M059J (cell line): ENCODE measurements at places on chromosomes 7 and 10.

DNA sequence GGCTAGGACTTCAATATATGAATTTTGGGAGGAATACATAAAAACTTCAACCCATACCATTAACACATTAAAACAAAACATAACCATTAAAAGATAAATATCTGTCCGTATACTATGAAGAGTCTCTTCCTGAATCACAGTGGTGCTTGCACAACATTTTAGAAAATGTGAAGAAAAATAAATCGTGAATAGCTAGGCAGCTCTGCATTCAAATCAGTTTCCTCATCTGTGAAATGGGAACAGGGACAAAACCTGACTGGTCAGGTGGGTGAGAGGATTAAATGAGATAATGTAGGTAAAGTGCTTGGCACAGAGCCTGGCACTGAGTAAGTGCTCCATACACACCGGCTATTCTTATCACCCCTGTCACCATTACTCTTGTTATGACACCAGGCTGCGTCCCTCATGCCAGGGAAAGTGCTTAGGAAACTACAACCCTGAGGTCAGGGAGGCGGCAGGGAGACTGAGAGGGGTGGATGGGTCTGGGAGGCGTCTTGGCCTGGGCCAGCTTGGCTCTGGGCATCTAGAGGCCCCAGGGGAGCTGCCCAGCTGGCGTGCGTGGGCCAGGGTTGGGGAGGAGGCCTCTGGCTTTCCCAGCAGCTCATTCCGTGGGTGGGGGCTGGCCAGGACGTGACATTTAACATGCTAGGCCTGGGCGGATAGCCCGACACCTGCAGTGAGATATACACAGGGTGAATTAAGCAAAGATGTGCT lies 78.3 kb downstream of the SH3PXD2A start:
- no peak for DNase-seq

DNA sequence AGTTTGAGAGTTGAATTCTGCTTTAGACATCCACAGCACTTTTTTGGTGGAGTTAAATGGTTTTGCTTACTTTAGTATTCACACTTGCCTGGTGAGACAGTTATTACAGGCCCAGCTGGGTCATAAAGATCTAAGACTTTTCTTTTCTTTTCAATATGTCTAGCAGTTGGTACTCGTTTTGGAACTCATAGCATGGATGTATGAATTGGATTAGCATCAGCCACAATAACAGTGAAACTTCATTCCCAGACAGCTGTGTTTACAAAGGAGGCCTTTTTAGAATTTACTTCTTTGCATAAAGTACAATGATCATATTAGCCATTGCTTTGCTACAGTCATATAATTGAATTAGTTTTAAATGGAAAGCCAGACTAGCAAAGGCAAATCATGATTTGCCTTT lies 168.4 kb upstream of the DKK1 start:
- no peak for DNase-seq

- DNase-seq = peak; percentile 33
Observed at GRCh38 chr7:1027242-1028043, 16.9 kb upstream of the GPR146 start.

DNA sequence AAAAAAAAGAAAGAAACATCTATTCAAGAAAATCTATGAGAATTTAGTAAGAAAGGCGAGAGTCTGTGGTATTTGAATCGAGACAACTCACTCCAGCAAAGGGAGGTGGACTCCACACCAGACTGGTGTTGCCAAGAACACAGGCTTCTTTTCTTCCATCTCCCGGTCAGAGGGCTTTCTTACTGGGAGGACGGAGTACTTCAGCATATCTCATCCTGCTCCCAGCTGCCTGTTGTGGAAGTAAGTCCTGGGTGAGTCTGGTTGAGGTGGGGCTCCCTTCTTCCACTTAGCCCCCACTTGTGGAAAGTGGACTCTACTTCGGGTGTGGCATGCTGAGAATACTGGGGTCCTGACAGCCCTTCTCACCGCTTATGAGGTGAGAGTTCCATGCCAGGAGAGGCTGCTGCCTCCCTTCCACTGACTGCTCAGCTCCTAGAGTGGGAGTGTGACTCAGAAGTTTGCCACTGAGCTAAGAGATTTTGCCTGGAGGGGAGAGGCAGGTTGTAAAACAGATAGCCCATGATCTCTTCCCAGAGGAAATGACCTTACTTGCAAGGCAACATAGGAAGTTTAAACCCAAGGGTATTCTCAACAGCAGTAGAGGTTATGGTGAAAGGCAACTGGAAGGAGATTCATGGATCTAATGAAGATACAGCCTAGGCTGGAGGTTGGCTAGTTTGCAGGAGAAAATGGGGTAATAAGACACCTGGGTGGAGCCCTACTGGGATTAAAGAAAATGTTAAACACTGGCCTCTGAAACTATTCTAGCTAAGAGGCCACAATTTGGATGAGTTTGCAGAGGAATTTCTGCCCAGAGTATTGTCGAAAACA lies 3.5 kb upstream of the NACAD start:
- DNase-seq = peak; percentile 90

GRCh38 chr10:91054325-91054724 lies 133.4 kb upstream of the ANKRD1 start:
- DNase-seq = peak; percentile 4

- DNase-seq = peak; percentile 36
Observed at GRCh38 chr7:12475362-12476063, 71.8 kb upstream of the VWDE start.

GRCh38 chr10:128568041-128568440 lies 441.8 kb upstream of the MKI67 start:
- no peak for DNase-seq

- DNase-seq = peak; percentile 54
Observed at GRCh38 chr7:42843205-42843800, 68.6 kb downstream of the C7orf25 start.

DNA sequence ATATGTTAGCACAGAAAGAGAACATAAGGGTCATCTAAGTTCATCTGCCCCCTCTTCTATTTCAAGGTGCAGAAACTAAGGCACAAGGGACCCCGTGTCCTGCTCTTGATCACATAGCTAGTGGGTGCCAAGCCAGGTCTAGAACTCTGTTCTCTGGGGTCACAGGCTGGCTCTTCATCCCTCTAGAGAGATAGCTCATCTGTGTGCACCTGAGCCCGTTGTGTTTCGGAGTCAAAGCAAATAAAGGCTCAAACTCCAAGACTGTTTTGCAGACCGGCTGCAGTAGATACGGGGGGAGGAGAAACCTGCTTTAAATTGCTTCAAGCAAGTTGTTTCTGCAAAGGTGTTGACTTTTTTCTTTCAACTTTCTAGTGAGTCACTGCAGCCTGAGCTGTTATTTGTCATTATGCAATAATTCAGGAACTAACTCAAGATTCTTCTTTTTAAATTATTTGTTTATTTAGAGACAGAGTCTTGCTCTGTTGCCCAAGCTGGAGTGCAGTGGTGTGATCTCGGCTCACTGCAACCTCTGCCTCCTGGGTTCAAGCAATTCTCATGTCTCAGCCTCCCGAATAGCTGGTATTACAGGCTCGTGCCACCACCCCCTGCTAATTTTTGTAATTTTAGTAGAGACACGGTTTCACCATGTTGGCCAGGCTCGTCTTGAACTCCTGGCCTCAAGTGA lies 6.5 kb downstream of the BLVRA start:
- DNase-seq = peak; percentile 74

DNA sequence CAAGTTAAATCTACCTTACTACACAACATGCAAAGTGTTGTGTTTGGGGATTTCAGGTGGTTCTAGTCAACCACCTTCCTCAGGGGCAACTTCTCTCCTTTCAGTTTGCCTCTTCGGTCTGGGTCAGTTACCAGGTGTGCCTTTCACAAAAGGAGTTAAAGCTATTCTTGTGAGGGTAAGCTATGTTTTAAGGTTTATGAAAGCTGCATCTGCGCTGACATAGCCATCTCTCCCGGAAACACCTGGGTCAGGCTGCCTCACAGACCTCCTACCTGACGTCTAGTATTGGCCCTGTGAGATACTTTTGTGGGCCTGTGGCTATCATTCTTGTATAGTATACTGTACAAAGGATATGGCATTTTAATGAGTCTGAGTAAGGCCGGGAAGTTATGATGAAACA lies 67.7 kb upstream of the ITGA8 start:
- DNase-seq = no peak

GRCh38 chr10:47121336-47121735 lies 178.7 kb upstream of the GDF10 start:
- DNase-seq = no peak

DNA sequence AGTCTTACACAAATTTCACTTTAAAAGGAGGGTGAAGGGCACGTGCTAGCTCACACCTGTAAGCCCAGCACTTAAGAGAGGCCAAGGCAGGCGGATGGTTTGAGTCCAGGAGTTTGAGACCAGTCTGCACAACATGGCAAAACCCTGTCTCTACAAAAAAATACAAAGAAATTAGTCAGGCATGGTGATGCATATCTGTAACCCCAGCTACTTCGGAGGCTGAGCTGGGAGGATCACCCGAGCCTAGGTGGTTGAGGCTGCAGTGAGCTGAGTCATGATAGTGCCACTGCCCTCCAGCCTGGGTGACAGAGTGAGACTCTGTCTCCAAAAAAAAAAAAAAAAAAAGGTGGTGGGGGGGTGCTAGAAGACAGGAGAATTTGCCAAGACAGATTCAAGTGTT lies 237.3 kb upstream of the KLF14 start:
- peak; percentile 52 for DNase-seq

DNA sequence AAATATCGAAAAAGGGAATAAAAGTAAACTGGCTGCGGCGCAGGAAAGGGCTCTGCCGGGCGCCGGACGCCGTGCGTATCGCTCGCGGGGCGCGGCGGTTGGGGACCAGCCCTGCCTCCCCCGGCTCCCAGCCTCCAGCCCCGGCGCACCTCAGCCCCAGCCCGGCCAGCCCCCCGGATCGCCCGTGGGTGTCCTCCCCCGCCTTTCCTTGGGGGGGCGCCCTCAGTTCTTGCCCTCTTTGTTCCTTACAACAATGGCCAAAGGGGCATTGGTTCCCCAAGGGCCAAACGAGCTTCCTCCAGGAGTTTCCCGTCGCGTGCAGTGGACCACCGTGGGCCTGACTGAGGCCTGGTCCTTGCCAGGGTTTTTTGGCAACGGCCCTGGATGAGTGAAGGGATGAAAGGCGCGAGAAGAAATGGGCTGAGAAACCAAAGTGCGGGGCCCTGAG lies 1.2 kb downstream of the MACROH2A2 start:
- DNase-seq = no peak

DNA sequence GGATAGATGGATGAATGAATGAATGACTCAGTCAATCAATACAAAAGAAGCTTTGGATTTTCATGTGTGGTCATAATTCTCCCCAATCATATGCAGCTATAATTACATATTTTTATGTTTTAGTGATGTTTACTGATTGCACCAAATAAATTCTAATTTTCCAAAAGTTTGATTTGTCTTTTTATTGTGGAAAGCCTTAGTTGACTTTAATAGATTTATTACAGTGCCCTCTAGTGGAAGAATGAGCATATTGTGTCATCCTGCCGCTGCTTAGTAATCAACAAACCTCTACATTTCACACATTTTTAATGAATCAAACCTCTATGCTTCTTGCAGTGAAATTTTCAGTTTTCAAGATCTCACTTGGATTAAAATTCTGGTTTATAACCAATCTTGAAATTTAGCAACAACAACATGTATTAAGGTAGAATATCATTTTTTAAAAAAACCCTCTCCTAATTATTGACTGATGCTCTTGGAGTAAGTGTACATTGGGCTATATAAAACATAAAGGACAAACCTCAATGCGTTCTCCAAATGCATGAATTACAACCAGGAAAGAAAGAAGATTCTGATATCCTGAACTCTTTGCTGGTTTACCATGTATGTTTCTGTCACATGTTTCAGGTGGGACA lies 55.6 kb upstream of the PNLIP start:
- DNase-seq = peak; percentile 19

GRCh38 chr7:149692557-149692982 lies 80.8 kb downstream of the ZNF467 start:
- DNase-seq = no peak

DNA sequence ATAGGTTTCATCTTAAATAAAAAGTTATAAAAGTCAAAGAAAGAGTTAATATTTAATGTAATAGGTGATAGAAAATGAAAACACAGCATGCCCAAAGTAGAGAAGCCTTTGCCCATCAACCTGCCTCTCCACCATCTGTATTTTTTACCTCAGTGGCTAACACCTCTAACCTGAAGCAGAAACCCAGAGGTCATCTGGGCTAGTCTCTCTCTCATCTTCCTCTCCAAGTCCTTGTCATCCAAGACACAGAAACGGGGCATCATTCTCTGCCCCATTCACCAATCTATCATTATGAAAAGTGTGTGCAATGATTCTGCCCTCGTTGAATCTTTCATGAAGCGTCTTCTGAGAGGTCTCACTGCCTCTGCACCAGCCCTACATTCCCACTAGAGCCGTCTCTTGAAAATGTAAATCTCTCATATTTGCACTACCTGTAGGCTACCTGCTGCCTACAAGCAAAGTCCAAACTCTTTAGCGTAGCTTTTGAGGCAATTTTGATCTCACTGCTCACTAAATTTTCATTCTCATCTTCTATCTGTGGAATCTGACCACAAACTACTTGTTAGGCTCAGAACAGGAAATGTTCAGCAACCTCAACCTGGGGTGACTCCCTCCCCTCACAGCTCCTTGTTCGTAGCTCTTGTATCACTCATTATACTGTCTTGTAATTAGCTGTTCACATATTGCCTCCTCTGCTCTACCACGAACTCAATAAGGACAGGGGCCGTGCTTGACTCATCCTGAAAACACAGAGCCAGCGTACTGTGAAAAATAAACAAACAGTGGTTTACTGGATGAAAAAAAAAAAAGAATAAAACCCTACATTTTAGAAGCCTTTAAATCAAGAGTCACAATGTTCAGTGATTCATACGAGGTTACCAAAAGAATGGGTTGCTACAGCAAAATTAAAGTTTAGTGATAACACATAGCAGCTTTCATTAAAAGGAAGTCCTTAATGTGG lies 83.1 kb downstream of the CTNNA3 start:
- DNase-seq = peak; percentile 56

DNA sequence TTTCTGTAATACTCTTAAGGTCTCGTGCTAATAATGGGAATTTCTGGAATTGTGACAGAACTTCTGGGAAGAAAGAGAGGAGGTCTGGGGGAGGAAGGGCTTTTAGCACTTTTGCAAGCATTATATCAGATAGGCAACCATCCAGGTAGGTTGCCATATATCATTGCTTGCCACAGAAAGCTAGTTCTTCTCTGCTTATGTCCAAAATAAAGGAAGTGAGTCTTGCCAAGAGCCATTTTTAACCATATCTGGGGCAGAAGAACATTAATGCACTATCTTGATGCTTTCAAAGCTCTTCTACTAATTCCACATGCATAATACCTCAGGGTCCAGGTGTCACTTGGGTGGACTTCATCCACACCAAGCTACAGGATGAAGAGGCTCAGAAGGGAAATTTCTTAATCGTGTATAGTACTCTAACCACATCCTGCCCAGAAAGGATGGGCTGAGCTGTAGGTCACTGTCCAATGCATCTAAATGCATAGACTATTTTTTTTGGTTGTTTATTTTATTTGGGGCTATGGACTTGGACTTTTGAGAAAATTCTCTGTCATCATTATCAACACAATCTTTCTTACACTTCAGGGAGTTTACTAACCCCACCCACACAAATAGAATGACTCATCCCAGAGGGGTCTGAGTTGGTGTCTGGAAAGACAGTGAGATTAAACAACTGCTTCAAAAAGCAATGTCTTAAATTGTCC lies 68.9 kb upstream of the ADO start:
- peak; percentile 74 for DNase-seq

GRCh38 chr10:102658802-102659201 lies 14.5 kb downstream of the TRIM8 start:
- no peak for DNase-seq
